ENCODE measurements at places on chromosomes 12 and 14.

DNA sequence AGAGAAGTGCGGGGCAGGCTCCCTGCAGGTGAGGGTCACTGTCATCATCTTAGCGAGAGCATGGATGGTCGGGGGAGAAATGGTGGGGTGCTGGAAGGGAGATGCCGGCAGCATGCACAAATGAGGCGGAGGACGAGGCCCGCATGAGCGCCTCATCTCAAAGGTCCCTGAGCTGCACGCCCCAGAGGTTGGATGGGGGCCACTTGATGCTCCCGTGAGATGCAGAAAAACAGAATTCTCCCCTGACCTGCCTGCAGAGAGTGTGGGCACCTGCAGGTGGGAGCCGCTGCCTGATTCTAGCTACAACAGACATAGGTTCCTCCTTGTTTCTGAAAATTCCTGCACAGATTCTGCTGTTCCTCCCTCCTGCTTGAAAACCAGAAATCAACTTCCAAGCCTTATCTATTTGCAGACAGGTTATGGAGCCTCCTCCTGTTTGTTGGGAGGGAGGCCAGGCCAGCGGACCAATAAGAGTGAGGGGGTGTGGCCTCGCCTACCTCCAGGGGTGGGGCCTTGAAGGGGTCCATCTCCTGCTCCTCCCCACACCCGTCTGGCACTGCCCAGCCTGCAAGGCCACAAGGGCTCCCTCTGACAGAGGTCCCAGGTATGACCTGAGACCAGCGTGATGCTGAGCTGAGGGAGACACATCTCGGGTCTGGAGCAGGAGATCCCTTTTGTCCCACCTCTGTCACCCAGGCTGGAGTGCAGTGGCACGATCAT lies 67.2 kb downstream of the KDM2B start:
- DNase-seq = no peak

DNA sequence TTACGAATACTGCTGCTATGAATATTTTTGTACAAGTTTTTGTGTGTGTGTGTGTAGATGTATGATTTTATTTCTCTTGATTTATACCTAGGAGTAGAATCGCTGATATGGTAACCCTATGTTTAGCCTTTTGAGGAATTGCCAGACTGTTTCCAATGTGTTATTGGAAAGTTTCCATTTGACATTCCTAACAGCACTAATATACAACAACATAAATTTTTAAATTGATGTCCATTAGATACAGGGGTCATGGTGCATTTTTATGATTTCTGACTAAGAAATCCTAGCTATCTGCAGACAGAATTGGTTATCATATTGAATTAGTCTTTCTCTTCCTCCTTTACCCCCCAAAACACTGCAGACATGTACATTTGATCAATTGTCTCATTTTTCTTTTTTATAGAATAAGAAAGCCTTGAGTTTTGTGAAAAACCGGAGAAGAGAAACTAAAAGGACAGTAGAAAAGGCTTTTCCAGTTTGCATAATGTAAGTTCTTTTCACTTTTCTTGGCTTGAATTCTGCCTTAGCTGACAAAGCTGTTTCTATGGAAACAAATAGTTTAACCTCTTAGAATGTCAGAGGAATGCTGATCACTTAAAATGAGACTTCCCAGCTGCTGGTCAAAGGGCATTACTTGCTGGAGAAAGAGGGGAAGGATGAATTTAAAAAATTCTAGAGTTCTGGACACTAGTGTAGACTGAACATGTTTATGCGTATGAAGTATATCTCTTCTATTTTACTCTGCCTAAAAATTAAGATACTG lies 28.2 kb downstream of the PALS1 start:
- DNase-seq = peak; percentile 61

GRCh38 chr12:92927055-92927435 lies 2.0 kb downstream of the EEA1 start:
- no peak for DNase-seq

DNA sequence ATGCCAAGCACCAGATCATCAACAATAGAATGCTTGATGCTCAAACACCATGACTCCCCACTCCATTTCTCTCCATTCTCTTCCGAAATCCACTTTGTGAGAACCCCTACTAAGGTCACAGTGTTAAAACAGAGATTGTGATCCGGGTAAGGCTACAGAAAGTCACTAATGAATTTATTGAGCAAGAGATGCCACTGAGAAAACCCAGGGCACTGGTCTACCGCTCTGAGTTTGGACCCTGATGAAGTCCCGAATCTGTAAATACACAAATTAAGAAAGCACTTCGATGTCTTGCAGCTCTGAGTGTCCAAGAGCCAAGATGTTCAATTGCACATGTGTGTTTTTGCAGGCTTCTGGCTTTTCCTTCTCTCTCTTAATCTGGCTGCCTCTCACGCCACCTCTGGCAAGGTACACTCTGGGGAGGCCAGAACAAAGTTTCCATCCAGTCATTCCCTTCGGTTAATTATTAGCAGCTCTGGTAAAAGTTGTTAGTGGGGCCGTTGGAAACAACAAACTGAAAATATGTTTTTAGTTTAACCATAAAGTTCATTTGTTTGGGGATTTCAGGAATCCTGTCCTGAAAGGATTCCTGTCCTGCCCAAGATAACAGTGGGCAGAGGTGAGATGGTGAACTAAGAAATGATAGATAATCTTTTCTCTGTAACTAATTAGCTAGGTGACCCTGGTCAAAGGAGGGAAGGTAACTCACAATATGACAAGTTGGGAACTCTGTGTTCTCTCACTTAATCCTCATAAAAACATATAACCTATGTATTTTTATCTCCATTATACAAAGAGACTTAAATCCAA lies 75.4 kb downstream of the BTG1 start:
- DNase-seq = no peak

GRCh38 chr12:67263471-67263870 lies 5.7 kb upstream of the CAND1 start:
- DNase-seq = no peak

GRCh38 chr14:101585211-101585610 lies 23.9 kb downstream of the DIO3 start:
- no peak for DNase-seq

DNA sequence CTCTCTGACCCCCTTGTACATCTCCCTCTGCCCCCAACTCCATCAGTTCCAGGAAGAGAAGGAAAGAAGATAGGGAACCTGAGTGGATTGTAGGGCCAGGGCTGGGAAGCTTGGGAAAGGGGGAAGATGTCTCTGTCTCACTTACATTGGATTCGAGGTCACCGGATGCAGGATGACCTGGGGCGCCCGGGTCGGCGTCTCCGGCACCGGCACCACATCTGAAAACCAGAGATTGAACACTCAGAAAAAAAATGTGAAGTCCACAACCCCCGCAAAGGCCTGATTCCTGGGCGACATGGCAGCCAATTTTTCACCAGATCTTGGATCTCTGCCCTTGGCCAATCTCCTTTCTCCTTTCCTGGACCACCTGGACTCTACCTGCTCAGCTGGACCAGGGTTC lies 169.4 kb upstream of the NOS1 start:
- no peak for DNase-seq

DNA sequence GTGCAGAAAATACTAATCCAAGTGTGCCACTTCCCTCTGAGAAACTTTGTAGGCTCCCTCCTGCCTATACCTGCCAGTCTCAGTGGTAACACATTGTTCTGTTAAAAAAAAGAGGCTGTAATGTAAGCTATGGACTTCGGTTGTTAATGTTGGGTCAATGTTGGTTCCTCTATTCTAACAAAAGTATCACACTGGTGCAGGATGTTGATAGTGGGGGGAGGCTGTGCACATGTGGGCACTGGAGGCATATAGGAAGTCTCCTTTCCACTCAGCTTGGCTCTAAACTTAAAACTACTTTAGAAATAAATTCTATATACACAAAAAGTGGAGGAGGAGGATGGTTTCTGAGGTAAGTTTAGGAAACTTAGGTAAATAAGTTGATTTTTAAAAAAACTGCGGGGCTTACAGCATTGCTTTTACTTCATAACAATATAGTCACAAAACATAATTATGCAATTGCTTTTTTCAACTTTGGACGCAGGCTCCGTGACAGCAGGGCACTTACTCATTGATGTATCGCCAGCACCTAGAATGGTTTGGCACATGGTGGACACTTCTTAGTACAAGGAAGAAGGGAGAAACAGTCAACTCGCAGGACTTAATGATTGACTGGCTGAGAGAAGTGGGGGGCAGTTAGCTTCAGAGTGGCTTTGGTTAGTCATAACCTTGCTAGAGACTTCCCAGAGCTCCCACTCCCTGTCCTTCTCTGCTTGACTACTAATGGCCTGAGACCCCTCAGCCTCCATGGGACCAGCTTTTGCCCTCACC lies 7.9 kb upstream of the NYNRIN start:
- DNase-seq = no peak

GRCh38 chr12:7431993-7432685 lies 11.8 kb downstream of the CD163L1 start:
- DNase-seq = no peak

- DNase-seq = no peak
Measured at GRCh38 chr12:14452336-14452735, 86.9 kb downstream of the ATF7IP start.

GRCh38 chr12:132168311-132169031 lies 24.2 kb downstream of the NOC4L start:
- no peak for DNase-seq

- DNase-seq = no peak
Measured at GRCh38 chr14:49915085-49915484, 22.2 kb downstream of the ARF6 start.

GRCh38 chr12:2064071-2064507 lies 11.3 kb downstream of the CACNA1C start:
- DNase-seq = no peak

- no peak for DNase-seq
Measured at GRCh38 chr12:119354172-119354571, 19.6 kb downstream of the CCDC60 start.

GRCh38 chr14:94313991-94314655 lies 9.0 kb downstream of the SERPINA6 start:
- peak; percentile 22 for DNase-seq

- DNase-seq = no peak
Measured at GRCh38 chr12:74119811-74120362, 417.7 kb upstream of the ATXN7L3B start.

GRCh38 chr14:24289649-24290280 lies 9.8 kb downstream of the DHRS1 start:
- DNase-seq = no peak

DNA sequence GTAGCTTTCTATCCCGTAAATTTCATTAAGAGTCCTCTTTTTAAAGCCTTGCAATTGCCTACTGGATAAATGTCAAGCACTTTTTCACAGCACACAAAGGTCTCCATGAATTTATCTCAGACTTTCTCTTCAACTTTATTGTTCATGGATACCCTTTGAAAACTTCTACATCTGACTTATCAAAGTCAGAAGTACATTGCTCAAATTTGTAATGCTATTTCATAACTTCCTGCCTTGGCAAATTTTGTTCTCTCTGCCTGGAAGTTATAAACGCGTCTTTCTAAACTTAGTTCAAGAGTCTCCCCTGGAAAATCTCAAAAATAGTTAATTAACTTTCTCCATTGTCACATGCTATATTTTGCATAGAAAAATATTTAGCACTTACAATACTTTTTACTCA lies 55.9 kb upstream of the RERGL start:
- DNase-seq = no peak

DNA sequence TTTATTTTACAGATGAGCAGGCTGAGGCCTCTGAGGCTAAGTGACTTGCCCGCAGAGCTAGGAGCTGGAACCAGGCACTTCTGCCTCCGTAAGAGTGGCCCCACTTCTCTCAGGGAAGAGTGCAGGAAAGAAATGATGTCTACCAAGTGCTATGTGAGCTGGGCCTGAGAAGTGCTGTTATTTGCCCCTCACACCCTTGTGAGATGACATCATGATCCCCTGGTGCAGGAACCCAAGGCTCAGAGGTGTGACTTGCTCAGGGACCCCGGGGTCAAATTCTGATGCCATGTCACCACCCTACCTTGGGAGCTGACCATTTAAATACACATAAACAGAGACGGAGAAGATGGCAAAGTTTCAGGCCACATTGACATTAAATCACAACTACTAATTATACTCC lies 63.7 kb upstream of the DDX11 start:
- no peak for DNase-seq

DNA sequence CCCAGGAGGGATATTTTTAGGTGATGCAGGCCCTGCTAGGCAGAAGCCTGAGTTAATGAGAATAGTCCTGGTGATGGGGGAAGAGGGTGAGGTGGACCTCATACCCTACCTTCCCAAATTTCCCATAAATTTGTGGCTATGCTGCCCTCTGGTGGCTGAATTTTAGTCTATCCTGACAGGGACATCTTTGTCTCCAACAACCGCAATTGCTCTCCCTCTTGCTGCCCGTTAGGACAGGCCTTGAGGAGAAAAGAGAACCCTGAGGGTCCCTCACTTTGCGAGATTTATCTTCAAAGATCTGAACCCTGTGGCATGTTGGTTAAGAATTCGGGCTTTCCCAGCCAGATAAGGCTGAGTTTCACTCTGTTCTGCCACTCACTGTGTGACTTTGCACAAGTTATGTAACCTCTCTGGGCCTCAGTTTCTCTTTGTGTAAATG lies 9.8 kb upstream of the ZNF385A start:
- no peak for DNase-seq

DNA sequence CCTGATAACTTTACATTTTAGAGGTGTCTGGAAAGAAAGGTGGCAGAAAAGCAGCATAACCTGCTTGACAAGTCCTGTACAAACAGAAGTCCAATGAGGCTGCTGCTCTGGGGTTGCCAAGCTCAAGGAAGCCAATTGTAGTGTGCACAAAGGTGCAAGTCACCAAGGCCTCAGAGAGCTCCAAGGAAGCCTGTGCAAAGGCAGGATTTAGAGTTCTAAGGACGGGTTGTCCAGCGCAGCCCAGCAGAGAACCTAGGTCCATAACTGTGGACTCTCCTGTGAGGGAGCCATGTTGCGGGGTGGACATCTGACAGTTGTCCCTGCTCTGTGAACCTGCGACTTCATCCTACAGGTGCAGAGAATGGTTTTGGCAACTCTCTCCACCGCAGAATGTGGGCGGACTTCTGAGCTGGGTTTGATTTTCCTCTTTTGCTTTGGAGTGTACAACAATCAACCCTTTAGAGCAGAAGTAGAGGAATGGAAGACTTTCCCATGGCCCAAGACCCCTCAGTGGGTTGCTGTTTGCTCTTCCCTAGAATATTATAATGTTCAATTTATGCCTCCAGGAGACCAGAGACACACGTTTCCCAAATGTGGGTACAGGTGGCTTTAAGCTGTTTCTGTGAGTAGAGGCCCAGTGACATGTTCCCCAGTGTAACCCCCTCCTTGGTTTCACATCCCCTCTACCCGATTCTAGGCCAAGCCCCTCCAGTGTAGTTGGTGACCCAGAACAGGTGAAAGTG lies 81.0 kb downstream of the ETV6 start:
- no peak for DNase-seq

- DNase-seq = no peak
Measured at GRCh38 chr14:102986810-102987579, 64.5 kb downstream of the AMN start.

DNA sequence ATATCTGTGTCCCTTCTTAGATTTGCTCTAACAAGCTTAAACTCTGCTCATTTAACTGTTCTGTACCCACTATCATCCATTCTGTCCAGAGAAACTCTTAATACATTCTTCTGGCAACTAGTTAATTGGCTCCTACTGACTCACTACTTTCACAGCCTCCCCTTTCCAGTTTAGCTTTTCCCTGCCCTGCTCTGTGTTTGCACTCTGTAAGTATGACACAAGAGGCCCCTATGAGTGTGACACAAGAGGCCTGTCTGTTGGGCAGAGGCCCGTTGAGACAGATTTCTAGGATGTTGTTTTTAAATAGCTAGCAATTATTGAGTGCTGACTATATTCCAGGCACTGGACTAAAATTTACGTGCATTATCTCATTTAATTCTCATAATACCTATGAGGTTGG lies 246.0 kb upstream of the DAAM1 start:
- peak; percentile 33 for DNase-seq

- DNase-seq = no peak
Measured at GRCh38 chr14:37901978-37902377, 305.7 kb upstream of the SSTR1 start.

- no peak for DNase-seq
Measured at GRCh38 chr12:117872546-117873169, 96.1 kb downstream of the KSR2 start.
